ENCODE measurements at places on chromosomes 7 and 10. TPM values are rescaled to one million over a fixed set of nuclear protein-coding genes. Genes with fewer than 3 reads are reported as not detected.

GRCh38 chr10:90451283-90451682, 406.6 kb downstream of the HTR7 start:
- no peak for DNase-seq

- no peak for DNase-seq
Measured at GRCh38 chr7:20374399-20374798, 43.7 kb downstream of the ITGB8 start.

DNA sequence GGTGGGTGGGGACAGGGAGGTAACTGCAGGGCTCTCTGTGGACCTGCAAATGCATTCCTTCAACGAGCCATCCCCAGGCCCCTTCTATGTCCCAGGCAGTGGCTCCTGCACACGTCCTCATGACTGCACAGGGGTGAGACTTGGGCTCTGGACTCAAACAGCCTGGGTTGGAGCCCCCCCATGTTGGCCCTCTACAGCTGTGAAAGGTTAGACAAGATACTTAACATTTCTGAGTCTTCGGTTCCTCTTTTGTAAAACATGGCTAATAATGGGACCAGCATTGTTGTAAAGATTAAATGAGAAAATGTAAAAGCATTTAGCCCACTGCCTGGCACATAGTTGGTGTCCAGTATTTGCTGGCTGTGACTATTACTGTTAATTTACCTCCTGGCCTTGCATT, 41.8 kb downstream of the CHST3 start:
- DNase-seq: no peak

DNA sequence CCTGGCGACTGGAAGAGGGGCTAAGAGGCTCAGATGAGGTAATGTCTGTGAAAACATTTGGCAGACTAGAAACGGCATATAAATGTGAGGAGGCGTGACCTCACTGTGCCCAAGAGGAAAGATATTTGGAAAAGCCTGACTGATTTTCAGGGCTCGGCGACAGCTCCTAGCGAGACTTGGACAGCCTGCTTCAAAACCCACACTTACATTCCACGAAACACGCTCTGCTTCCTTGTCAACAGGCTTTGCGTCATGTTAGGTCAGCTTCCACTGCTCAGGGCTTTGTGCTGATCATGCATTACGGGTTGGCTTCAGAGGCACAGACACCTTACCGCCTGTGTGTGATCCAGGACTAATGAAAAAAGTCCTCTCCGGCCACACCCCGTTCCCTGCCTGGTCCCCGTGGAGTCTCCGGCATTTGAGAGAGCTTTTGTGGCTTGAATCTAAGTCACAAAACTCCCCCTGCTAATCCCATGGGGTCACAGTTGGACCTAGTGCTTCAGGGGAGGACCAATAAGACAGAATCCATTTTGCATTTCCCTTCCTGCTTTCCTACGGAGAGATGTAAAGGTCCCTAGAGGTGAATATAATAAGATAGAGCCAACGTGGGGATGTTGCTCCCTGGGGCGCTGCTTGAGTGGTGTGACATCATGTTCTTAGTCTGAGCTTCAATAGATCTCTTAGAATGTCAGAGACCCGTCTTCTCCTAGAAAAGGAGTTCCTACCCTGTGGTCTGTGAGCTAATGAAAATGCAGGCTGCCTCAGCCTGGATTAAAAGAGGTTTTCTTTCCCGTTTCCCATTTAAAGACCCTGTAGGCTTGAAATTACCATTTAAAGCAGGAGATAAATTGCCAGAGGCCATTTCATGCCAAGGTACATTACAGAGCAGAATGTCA, 25.5 kb downstream of the FGFBP3 start:
- no peak for DNase-seq

- no peak for DNase-seq
Measured at GRCh38 chr7:1021366-1021765, 23.0 kb upstream of the GPR146 start.

GRCh38 chr7:146781352-146782116, 664.9 kb downstream of the CNTNAP2 start:
- DNase-seq: no peak

The OR2A1 gene
- total RNA-seq: 0.19 TPM

The WEE2 gene
- total RNA-seq: not detected

The OR9A2 gene
- total RNA-seq: not detected

The COL1A2 gene
- 170 TPM for total RNA-seq
